T-helper 17 cell (primary cell): ENCODE measurements at places on chromosomes 12 and 14.

- no peak for DNase-seq
Measured at GRCh38 chr14:50529288-50530179, 2.8 kb downstream of the MAP4K5 start.

GRCh38 chr12:46150735-46151134, 118.1 kb downstream of the SLC38A1 start:
- no peak for DNase-seq

DNA sequence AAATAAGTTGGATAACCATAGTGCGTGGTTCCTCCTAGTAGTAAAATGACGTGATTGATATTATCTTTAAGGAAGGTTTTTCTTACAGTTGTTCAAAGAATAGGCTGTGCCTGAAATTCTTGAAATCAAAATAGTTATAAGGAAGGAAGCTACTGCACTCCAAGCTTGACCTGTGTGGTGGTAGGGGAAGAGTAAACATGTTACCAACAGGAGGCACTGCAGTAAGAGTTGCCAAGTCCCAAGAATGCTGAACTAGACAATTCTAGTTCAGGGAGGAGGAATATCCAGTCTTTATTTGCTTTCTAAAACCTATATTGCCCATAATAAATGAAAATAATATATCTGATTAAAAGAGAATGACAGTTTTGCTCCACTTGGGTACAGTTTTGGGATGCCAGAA, 764.5 kb downstream of the TMTC2 start:
- DNase-seq, result no peak

- DNase-seq, result no peak
Measured at GRCh38 chr12:4172999-4173398, 100.6 kb upstream of the CCND2 start.

GRCh38 chr12:5466521-5466960, 34.6 kb downstream of the NTF3 start:
- DNase-seq, result no peak

GRCh38 chr12:19979584-19979983, 388.8 kb upstream of the PDE3A start:
- DNase-seq, result no peak

DNA sequence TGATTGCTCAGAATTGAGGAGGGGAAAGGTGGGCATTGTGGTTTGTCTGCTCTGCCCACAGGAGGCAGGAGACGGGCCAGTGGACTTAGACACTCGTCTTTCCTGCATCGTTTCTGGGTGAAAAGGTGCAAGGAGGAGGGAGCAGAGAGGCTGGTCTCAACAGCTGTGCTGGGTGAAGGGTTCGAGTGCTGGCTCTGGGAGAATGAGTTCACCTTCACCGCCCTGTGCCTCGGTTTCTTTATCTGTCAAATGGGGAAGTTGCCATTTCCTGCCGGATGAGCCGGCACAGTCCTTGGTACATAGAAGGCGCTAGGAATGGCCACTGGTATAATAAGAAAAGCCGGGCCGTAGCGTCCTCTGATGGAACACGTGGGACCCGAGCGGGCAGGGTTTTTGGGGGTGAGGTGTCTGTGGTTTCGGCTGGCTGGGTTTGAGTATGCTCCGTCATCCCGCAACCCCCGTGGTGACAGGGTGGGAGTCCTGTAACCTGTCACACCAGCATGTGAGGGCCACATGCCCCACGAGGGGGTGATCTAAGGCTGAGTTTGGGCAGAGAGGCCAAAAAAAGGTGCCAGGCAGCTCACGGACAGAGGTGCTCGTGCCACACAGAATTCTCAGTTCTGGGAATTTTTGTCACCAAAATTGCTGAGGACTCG, 7.3 kb downstream of the BCL7A start:
- no peak for DNase-seq

- no peak for DNase-seq
Measured at GRCh38 chr14:77128414-77128891, 13.1 kb downstream of the ZDHHC22 start.

- DNase-seq, result no peak
Measured at GRCh38 chr12:81231574-81232368, 153.9 kb downstream of the ACSS3 start.

DNA sequence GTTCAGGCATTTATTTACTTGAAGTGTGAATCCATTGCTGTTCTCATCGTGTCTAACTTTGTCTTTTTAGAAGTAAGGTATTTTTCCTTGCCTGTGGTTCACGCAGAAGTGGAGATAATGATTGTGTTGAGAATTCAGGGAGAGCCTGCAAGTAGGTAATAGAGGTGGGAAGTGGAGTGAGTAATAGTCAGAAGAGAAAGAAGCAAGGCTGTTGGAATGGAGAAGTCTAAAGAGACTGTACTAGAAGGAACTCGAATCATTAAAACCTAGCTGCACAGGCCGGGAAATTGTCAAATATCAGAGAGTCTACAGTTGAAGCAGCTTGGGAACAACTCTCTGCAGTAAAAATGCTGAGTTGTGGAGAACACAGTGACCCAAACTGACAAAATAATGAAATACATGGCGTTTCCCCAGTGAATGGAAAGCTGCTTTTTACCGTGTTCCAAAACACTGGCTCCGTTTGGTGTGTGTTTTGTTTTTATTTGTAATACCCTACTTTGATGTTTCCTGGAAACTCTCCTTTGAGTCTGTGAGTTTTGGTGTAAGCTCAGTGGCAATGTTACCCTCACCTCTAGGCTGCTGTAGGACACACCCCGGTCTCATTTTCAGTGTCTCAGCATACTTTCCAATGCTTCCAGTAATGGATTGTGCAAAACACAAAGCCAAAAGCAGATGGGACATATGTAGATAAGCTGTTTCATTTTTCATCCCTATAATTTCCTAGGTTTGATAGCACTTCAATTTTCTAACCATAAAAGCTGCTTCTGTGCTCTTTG, 146.6 kb downstream of the CRADD start:
- DNase-seq, result no peak

- no peak for DNase-seq
Measured at GRCh38 chr14:76925097-76925441, 98.9 kb downstream of the LRRC74A start.

- DNase-seq, result no peak
Measured at GRCh38 chr14:71497645-71498086, 434.6 kb upstream of the RGS6 start.

GRCh38 chr12:111312708-111313107, 56.2 kb downstream of the PHETA1 start:
- no peak for DNase-seq

GRCh38 chr12:1289371-1290155, 298.5 kb downstream of the ERC1 start:
- DNase-seq, result no peak

DNA sequence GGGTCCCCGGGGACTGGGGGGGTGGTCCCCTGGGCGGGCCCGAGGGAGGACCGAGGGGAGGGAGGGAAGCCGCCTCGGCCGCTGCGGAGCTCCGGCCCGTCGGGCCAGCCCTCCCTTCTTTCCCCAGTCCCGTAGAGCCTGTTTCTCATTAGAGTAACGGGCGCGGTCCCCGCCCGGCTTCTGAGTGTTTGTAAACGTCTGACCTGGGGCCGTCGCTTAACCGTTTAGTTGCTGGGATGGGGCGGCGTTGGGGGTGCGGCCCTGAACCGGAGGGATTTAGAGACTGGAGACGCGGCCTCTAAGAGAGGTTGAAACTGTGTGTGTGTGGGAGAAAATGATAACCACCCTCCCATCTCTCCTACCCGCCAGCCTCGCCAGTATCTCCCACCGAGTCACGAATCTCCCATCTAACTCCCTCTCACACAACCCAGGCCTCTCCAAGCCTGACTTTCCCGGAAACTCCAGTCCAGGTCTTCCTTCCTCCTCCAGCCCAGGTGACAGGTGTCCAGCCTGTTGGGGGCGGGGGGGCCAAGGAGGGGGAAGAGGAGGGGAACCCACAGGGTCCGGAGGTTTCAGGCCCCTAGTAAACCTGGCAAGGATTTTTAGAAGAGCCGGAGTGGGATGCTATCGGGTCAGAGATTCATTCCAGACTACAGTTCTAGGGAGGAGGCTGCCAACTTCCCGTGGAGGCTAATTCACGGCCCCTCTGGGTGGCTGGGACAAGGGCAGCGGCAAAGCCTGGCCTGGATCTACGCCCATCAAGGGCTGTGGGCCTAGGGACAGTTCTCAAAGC, 1.1 kb upstream of the NFATC4 start:
- no peak for DNase-seq

- DNase-seq, result no peak
Measured at GRCh38 chr14:77014004-77014604, 14.4 kb downstream of the IRF2BPL start.

DNA sequence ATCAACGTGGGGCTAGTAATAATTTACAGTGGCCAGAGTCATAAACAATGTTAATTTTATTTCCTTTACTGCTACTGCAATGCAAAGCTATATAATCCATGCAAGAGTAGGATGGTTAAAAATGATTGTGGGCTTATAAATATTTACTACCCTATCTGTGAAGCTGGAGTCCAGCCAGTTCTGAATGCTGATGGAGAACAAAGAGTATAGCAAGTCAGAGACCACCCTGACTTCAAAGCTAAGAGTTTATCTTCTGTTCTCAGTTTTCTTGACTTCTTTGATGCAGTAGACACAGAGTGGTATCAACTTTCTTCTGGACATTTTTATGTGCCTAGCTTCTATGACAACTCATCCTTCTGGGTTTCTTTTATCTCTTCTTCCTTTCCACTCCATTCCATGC, 34.0 kb upstream of the OVCH1 start:
- no peak for DNase-seq

DNA sequence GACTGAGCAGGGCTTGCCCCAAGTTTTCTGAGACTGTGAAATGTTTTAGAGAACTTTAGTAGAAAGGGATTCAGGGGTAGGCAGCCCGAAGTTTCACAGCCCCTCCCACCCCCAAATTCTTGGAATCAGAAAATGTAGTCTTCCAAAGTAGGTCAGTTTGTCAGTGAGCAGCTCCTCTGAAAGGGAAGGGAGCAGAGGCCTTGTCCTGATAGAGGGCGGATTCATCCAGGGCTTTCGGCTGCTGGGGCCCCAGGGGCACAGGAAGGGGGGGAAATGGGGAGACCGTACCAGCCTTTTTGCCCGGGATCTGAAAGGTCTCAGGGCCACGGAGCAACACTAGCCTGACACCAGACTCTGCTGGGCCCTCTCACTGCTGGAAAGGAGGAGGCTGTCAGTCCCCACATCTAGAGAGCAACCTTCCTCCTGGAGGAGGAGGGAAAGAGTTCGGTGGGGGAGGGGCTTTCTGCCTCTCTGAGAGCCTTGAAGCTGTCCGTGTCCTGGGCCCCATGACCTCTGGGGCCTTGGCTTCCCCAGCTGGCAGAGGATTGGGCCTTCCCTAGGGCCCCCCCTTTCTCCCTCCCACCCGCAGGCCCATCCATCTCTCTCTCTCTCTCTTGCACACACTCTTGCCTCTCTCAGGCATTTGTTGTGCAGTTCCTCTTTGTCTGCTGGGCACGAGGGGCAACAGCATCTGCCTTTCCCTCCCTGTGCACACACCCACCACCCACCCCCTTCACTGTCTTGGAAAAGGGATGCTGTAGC, at the start of gene IKZF4:
IKZF4 (plus strand) TSS at position 621 of the 762 bp plus-strand sequence. CDS start 451 bp downstream, outside the sequence.
- no peak for DNase-seq

GRCh38 chr14:26078561-26078960, 519.3 kb downstream of the NOVA1 start:
- no peak for DNase-seq

GRCh38 chr12:28870839-28871440, 278.1 kb upstream of the FAR2 start:
- DNase-seq, result no peak
